ENCODE measurements at places on chromosomes 13 and 19.

DNA sequence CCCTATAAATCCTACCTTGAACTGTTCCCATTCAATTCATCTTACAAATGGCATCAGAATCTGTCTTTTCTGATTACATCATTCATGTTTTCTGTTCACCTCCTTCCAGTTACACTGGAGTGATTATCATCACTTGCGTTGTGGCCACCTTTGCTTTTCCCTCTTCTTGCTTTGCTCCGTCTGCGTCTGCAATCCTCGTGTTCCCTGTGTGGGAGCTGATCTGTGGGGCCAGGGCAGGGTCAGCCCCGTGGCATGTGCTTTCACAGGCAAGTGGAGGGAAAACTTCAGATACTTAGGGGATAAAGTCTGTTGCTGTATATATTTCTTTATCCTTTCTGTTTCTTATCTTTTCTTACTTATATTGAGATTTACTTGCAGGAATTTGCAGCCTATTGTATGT is 277.7 kb downstream of the SLC7A1 start:
- DNase-seq: no peak

DNA sequence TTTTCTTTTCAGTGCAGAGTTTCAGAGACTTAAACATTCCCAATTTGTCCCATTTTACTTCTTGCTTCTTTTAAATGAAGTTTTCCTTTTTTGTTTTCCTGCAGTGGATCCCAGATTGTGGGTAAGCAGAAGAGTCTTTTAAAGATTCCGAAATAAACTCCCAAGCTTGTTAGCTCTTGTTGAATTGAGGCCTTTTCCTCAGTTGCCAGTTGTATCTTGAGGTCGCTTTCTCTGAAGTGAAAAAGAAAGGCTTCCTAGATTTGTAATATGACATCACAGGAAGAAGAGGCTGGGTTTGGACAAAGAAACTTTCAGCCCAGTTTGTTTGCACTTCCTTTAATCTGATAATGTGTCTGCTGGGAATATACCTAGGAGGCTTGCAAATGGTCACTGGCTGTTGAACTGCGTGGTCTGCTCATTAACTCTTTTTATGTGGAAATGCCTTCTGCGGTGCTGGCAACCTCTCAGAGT is at the start of gene LPAR6:
LPAR6 (minus strand) TSS at position 233 of the 471 bp plus-strand sequence. CDS start 690 bp downstream, outside the sequence.
- no peak for DNase-seq

GRCh38 chr19:17097593-17098126 is 22.1 kb downstream of the MYO9B start:
- peak; percentile 54 for DNase-seq

GRCh38 chr13:100541897-100542825 is 46.4 kb downstream of the GGACT start:
- no peak for DNase-seq

- no peak for DNase-seq
These were observed 809 bp downstream of the MYO1F start for GRCh38 chr19:8576273-8576993.

DNA sequence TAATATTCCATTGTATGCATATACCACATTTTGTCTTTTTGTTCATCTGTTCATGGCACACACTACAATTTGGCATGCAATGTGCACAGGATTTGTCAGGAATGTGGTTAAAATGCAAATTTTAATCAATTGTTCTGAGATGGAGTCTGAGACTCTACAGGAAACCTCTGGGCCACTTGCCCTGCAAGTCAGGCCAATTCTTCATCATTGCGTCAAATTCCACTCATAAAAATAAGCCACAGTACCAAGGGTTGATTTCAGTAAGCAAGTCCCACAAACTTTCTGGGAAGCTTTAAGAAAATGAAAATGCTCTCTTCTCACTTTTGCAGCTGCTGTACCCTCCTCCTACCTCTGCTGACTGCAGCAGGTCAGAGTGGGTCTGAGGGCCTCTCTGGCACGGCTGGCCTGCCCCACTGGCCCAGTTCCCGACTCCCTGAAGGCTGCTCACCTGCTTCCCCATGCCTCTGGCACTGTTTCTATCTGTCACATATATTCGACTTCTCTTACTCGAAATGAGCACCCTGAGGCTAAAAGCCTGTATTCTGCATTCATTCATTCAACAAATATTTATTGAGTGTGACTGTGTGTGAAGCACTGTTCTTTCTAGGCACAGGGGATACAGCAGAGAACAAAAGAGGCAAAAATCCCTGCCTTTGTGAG is 83.8 kb upstream of the WASF3 start:
- DNase-seq: no peak
